ENCODE measurements at places on chromosomes 7 and 10.

GRCh38 chr10:9253121-9253520 lies 1198.6 kb downstream of the GATA3 start:
- no peak for DNase-seq

- DNase-seq: no peak
Measured at GRCh38 chr10:14163377-14164086, 167.2 kb downstream of the FRMD4A start.

DNA sequence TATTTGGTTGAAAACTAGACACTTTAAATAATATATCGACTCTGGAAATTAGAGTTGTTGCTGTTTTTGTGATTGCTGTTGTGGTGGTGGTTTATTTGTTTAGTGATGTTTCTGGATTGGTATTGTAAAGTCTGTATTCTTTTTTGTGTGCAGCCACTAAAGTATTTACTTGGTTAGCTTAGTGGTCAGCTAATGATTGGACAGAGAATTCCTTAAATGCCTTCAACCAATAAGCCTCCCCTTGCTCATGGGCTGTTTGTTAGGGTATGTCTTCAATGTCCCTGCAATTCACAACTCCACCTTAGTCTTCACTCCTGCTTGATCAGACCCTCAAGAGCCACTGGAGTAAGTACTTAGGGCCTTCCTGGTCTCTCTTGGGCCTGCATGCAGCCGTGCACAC lies 71.0 kb downstream of the PAXIP1 start:
- DNase-seq: no peak

GRCh38 chr7:45697576-45698136 lies 123.5 kb downstream of the ADCY1 start:
- no peak for DNase-seq

DNA sequence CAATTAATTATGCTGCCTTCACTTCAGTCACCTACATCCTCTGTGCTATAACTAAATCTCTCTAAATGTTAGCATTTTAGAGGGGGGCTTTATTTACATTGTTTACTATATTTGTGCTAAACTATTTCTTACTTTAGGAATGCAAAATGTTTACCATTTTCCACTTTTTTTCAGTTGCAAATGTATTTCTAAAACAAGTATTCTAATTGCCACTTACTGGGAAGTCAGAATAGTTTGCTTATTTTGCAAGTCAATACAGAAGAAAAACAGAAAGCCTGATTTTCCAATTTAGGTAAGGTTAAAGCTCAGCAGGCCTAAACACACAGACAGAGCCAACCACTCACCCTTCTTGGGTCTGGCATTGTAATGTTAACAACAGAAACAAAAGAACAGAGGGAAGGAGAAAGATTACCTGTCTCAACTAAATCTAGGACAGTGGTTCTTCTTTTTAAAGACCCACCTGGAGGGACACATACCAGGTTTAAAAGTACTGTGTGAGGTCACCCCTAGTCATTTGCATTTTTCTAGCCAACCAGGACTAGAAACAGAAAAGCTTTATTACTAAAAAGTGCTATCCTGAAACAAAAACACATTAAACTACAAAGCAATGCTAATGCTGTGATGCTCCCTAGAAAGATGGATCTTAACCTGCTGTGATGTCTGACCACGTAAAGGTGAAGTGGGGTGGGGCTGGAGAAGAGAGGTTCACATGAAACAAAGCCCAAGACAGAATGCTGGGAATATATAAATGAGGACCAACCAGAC lies 178.2 kb downstream of the SLC25A13 start:
- no peak for DNase-seq
